ENCODE measurements at places on chromosomes 7 and 10.

GRCh38 chr7:151674161-151674920, 154.6 kb upstream of the RHEB start:
- DNase-seq, result no peak

GRCh38 chr7:79282882-79283602, 170.4 kb downstream of the MAGI2 start:
- DNase-seq, result no peak

DNA sequence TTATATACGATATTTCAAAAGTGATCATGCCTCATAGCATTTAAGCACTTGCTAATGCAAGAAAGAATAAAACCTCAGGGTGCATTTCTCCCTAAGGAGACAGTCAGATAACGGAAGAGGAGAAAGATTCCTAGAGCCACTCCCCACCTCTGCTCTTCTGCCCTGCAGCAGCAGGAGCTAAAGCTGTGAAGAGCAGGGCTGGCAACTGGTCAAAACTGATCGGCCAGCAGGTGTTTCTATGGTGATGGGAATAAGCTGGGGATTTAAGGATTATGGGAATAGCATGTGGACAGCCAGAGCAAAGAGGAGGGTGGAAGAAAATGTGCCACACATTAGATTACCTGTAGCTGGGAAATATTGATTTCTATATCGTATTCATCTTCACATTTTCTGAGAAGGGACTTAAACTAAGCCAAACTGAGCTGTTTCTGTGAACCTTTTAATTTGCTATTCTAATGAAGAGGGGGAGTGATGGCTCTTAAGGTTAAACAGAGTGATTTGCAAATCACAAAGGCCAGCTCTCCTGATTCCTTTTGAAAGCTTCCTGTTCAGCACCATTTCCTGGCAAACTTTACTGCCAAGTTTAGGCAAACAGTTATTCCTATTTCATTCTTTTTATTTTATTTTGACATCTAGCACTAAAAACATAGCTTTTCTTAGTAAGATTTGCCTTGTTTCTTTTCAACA, 268.9 kb upstream of the PFKP start:
- no peak for DNase-seq

DNA sequence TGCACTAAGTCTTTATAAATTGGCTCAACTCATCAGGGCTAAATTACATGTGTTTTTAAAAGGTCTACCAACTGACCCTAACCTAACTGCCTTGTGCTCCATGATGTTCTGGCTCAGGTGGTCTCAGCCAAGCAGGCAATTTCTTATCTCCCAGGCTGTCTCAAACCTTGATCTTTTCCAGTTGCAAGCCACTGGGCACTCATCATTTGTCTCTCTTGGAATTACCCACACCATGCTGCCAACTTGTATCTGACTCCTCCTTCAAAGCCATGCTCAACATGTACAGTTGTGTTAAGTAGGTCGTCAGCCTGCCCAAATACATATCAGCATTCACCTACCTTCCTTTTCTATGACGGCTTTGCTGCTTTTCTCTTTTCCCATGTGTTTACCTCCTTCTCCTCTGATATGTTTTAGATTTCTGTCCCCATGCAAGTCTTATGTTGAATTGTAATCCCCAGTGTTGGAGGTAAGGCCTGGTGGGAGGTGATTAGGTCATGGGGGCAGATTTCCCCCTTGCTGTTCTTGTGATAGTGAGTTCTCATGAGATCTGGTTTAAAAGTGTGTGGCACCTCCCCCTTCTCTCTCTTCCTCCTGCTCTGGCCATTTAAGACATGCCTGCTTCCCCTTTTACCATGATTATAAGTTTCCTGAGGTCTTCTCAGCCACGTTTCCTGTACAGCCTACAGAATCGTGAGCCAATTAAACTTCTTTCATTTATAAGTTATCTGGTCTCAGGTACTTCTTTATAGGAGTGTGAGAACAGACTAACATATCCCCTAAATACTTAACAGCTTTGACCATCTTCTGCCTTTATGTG, 130.0 kb downstream of the ELAPOR2 start:
- DNase-seq, result no peak

DNA sequence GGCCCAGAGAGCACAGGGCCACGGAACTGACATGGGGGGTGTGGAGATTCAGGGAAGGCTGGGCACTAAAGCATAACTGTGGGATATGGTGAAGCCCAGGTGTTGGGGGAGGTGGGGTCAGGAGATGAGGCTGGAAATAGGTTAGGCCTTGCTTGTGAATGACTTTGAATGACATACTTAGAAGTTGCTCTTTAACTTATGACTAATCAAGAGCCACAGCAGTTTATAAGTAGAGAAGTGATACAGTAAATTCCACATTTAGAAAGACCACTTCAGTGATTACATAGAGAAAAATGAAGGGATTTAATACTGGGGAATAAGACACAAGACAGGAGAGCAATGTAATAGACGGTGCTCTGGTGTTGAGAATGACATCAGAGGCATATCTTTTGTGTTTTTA, 120.8 kb upstream of the SEC61G start:
- no peak for DNase-seq

GRCh38 chr7:143205560-143206293, 16.1 kb upstream of the TAS2R40 start:
- no peak for DNase-seq

DNA sequence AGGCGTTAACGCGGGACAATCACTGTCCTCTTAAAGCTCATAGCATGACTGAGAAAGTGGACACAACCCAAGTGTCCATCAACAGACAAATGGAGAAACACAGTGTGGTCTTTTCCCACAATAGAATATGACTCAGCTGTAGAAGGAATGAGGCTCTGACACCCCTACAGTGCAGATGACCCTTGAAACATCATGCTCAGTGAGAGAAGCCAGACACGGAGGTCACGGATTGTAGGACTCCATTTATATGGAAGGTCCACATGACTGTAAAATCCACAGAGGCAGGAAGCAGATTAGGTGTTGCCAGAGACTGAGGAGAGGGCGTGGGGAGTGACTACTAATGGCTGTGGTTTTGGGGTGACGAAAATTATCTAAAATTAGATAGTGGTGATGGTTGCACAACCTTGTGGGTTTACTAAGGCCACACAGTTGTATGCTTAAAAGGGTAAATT, 6.1 kb upstream of the NCAPG2 start:
- DNase-seq, result no peak

DNA sequence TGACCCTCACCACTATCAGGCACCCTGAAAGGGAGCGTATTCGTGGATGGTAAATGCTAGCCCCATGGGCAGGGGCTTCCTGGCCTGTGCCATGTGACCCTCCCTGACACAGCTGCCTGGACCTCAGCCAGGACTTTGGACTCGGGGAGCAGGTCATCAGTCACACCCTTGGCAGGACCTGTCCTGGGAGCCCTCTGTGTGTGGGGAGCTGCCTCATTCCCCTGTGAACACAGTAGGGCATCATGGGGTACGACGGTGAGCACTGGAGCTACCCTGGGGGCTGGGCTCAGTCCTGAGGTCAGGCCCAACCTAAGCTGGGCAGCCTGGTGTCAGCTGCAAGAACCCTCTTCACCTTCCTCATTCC, 129.3 kb upstream of the FAM20C start:
- DNase-seq, result no peak

- DNase-seq, result no peak
These were observed 111.8 kb upstream of the RSU1 start for GRCh38 chr10:16929069-16929468.

GRCh38 chr10:128156999-128157755, 31.0 kb upstream of the MKI67 start:
- no peak for DNase-seq

- DNase-seq, result no peak
These were observed 6.3 kb upstream of the SFMBT2 start for GRCh38 chr10:7417103-7417623.

- no peak for DNase-seq
These were observed 25.2 kb upstream of the PLCE1 start for GRCh38 chr10:93968540-93968945.

DNA sequence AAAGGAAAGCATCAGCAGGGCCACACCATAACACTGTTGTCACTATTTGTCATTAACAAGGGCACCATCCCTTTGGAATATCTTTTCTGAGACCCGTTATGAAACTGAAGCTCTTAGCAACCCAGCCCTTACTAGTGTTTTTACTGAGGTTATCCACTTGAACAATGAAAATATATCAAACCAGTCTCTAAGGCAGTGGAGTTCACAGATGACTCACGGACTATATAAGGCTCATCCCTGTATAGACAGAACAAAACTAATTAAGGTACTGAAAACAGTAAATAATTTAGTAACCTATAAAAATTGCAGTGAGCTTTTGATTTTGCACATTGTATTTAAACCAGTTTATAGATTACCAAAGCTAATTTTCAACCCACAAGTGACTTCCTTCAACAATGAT, 196.0 kb downstream of the ELAPOR2 start:
- DNase-seq, result no peak

GRCh38 chr10:79066411-79067240, 2.1 kb upstream of the ZMIZ1 start:
- DNase-seq, result peak; percentile 70

- no peak for DNase-seq
These were observed 7.6 kb upstream of the NFE2L3 start for GRCh38 chr7:26144184-26145080.

- no peak for DNase-seq
These were observed 33.9 kb downstream of the MALSU1 start for GRCh38 chr7:23332910-23333612.

DNA sequence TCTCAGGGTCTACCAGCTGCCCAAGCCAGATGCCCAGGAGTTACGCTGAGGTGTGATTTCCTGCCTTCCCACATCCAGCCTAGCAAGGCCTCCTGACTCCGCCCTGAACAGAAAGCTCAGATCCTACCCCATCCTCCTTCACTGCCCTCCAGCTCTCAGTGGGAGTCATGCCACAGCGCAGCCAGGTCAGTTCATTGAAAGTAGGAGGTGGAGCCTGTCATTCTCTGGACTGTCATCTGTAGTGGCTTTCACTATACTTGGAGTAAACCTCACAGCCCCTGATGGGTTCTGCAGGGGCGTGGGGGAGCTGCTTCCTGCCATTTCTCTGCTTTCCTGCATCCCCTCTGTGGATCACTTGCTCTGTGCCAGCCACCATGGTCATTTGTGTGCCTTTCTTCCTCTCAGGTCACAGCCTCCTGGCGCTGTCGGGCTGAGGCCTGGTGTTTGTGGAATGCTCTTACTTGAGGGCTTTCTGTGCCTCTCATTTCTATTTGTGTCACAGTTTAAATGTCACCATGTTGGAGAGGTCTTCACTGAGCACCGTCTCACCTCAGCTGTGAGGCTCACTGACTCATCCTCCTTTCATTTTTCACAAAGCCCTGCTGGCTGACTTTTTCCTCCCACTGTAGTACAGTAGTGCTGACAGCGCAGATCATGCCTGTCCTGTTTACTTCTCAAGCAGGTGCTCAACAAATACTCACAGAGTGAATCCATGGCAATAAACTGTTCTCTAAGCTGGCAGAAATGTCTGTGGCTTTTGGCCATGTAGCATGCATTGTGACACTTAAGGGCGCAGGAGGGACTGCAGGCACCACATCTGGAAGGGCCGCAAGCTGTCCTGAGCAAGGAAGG, 61.0 kb upstream of the TMEM248 start:
- DNase-seq, result no peak

DNA sequence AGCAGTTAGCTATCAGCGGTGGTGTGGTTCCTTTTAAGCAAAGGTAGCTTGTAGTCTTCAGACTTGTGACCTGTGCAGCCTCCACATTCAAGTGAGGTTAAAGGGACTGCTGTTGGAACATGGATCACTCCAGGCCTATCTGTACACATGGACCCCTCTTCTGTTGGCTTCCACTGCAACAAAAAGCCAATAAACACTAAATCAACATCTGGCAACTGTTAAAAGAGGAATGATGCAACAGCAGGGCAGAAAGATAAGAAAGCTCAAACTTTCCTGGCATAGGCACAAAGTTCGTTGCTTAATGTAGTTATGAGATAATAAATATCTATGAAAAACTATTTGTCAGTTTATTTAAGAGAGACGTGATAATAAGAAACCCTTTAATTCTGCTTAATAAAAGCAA, 4.0 kb upstream of the MINPP1 start:
- no peak for DNase-seq

DNA sequence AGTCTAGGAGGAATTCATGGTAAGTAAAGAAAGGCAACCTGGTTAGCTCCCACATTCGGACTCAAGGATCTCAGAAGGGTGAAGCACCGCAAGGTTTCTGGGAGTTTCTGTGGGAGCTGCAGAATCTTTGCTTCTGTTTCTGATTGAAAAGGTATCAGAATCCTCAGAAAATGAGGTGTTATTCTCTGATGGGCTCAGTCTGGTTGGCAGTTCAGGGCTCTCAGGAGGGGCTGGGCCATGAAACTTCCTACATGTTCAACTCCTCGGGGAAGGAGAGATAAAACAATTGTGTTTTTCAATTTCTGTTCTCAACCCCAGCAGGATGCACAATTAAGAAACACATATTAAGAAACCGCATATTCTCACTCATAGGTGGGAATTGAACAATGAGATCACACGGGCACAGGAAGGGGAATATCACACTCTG, 9.1 kb downstream of the OR2A7 start:
- no peak for DNase-seq

Measured in activated CD8-positive, alpha-beta memory T cell treated with anti-CD3 and anti-CD28 coated beads, Interleukin-2, amount 50 U/mL, for 48 hours (primary cell).